ENCODE measurements at places on chromosomes 7 and 10.

DNA sequence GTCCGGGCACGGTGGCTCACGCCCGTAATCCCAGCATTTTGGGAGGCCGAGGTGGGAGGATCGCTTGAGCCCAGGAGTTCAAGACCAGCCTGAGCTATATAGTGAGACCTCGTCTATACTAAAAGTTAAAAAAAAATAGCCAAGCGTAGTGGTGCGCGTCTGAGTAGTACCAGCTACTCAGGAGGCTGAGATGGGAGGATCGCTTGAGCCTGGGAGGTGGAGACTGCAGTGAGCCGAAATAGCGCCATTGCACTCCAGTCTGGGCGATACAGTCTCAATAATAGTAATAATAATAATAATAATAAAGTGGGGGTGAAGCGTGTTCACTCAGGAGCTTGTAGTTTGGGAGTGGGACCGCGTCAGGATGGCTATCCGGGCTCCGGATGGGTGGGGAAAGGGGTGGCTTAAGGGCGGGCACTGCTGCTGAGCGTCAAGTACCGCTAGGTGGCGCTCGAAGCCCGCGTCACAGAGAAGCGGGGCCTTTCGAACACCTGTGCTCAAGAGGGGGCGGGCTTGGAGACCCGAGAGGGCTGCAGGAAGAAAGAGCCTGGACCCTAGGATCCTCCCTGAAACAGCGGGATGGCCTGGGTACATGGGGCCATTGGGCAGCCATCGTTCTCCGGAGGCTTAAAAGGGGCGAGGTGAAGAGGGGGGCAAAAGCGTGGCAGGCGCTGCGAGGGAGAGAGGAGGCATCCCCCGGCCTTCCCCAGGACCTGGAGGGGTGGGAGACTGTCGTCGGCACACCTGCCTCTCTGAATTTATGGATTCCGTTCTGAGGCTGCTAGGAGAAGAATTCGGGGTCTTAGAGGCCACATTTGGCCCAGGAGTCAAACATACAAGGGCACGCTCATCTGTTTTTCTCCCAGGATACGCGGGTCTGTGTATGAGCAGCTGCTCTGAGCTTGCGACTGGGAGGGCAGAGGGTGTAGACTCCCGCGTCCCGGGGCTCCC lies 14.5 kb downstream of the LBX1 start:
- H3K4me1 ChIP-seq: 0 out of 2 replicates have a peak, but pooled peaks cover 4% of the 10 kb centered on the region
- H3K36me3 ChIP-seq: no peaks in the 10 kb centered on the region
- peaks cover 41% of the 10 kb centered on the region for H3K27me3 ChIP-seq
- H3K4me3 ChIP-seq: peak overlapping the region; percentile 53
- no peak overlapping the region for H3K27ac ChIP-seq
- DNase-seq: peak; percentile 49

GRCh38 chr7:116698396-116698795 lies 26.4 kb downstream of the MET start:
- peaks cover 5% of the 10 kb centered on the region for H3K4me1 ChIP-seq
- DNase-seq: no peak
- peaks cover 45% of the 10 kb centered on the region for H3K36me3 ChIP-seq
- no peak overlapping the region for H3K4me3 ChIP-seq
- no peak overlapping the region for H3K27ac ChIP-seq
- H3K27me3 ChIP-seq: no peaks in the 10 kb centered on the region

DNA sequence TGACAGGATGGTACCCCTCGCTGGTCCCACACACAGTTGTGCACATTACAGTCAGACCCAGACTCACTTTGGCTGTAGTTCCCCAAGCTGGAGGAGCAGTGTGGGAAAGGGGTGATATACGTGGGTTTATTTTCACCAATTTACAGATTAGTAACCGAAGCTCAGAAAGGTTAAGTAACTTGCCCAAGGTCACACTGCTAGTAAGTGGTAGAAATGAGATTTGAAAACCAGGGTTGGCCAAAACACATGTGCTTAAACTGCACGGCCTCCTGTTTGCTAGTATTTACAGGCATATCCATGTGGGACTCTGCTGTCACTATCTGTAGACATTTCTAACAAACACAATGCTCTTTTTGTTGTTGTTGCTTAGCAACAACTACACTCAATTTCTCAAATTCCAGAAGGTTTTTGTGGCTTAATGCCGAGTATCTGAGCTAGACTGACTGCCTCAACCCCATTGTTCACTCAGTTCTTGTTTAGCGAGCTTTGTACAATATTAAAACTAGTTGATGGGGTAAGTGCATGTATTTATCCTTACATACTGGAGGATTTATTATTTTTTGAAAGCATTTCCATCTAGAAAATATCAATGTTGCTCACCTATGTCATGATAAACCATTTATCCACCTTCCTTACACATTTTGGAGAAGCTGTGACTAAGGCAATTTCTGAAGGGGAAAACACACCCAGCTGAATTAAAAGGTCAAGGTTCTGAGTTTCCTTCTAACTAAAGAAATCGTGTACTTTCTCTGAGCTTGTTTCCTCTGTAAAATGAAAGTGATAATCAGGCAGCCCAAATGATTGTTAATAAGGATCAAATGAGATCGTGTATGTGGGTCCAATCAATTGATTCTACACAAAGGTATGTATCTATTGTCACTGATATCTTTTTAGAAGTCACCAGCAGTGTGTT lies 5.3 kb upstream of the TMEM139 start:
- H3K36me3 ChIP-seq: no peaks in the 10 kb centered on the region
- DNase-seq: peak; percentile 49
- H3K27ac ChIP-seq: peak overlapping the region; percentile 82
- peaks cover 43% of the 10 kb centered on the region for H3K4me1 ChIP-seq

- no peak overlapping the region for H3K27ac ChIP-seq
- H3K27me3 ChIP-seq: no peaks in the 10 kb centered on the region
- H3K4me1 ChIP-seq: no peaks in the 10 kb centered on the region
- no peaks in the 10 kb centered on the region for H3K36me3 ChIP-seq
These were observed 52.9 kb upstream of the NEBL start for GRCh38 chr10:20949967-20950366.

GRCh38 chr10:3102720-3103427 lies 35.5 kb downstream of the PFKP start:
- no peak overlapping the region for H3K27ac ChIP-seq
- no peak for DNase-seq
- H3K4me3 ChIP-seq: no peak overlapping the region
- H3K36me3 ChIP-seq: no peaks in the 10 kb centered on the region
- no peaks in the 10 kb centered on the region for H3K4me1 ChIP-seq

- no peak for DNase-seq
- no peak overlapping the region for H3K27ac ChIP-seq
- H3K4me3 ChIP-seq: no peak overlapping the region
- H3K27me3 ChIP-seq: no peaks in the 10 kb centered on the region
These were observed 51.9 kb upstream of the PRKAR1B start for GRCh38 chr7:778968-779451.

DNA sequence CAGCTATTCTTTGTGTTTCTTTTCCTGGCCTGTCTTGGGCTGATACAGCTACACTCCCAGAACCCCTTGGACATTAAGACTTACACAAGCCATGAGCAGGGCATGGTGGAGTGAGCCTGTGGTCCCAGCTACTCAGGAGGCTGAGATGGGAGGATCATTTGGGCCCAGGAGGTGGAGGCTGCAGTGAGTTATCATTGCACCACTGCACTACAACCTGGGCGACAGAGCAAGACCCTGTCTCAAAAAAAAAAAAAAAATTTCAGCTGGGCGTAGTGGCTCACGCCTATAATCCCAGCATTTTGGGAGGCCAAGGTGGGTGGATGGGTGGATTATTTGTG lies 13.6 kb upstream of the FOXK1 start:
- no peaks in the 10 kb centered on the region for H3K36me3 ChIP-seq
- H3K27me3 ChIP-seq: peaks cover 24% of the 10 kb centered on the region
- H3K27ac ChIP-seq: no peak overlapping the region
- no peak for DNase-seq

DNA sequence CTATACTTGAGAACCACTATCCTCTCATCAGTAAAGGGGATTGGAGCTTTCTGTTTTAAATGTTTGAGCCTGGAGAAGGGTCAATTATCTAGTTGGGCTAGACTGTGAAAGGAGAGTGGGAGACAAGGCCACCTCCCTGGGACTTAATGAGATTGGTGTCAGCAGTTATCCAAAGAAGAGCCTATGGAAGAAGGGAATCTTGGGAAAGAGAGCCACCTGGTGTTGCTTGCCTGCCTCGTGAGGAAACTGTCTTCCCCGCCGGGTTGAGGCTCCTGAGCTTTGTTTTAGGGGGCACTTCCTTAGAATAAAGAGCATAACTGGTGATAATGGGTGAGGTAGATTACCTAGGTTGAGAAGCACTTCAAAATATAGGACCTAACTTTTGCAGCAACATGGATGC lies 32.0 kb upstream of the ABCB4 start:
- H3K4me3 ChIP-seq: no peak overlapping the region
- no peaks in the 10 kb centered on the region for H3K27me3 ChIP-seq
- DNase-seq: no peak
- no peaks in the 10 kb centered on the region for H3K4me1 ChIP-seq
- no peaks in the 10 kb centered on the region for H3K36me3 ChIP-seq

DNA sequence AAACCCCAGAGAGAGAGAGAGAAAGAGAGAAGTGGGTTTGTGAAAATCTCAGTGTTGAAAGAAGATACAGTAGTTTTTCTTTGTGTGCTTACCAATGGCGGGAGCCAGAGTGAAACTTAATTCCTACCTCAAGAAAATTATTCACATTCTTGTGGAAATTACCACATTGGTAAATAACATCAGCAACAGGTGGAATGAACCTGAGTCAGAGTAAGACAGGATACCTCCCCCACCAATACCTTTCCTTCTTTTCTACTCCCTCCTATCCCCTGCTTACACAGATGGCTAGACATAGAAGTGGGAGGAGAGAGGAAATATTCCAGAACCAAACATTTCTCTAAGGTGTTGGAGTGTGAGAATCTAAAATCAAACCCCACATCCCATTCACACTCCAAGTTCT lies 793.9 kb downstream of the SORCS3 start:
- no peaks in the 10 kb centered on the region for H3K27me3 ChIP-seq
- H3K36me3 ChIP-seq: no peaks in the 10 kb centered on the region
- no peak overlapping the region for H3K27ac ChIP-seq
- H3K4me1 ChIP-seq: no peaks in the 10 kb centered on the region
- no peak overlapping the region for H3K4me3 ChIP-seq

GRCh38 chr7:148919859-148920258 lies 35.8 kb upstream of the EZH2 start:
- no peak overlapping the region for H3K27ac ChIP-seq
- peaks cover 5% of the 10 kb centered on the region for H3K4me1 ChIP-seq

DNA sequence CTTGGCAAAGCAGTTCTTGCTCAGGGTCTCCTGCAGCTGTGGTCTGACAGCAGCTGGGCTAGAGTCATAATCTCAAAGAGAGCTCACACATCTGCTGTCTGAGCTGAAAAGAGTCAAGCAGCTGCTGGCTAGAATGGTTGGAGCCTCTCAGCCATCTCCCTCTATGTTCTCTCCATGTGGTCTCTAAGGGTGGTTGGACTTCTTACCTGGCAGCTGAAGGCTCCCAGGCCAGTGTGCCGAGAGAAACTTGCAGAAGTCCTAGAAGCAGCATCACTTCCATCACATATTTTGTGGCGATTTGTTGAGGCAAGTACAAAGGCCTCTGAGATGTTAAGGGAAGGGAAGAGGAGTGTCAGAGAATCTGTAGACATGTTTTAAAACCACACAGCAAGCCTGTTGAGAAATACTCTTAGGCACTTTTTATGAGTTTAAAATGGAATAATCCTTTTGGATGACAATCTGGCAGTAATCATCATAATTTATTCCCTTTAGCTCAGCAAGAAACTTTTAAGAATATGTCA lies 93.2 kb downstream of the REEP3 start:
- no peak for DNase-seq
- H3K4me3 ChIP-seq: no peak overlapping the region
- no peaks in the 10 kb centered on the region for H3K36me3 ChIP-seq
- H3K4me1 ChIP-seq: no peaks in the 10 kb centered on the region
- H3K27ac ChIP-seq: no peak overlapping the region
- no peaks in the 10 kb centered on the region for H3K27me3 ChIP-seq

DNA sequence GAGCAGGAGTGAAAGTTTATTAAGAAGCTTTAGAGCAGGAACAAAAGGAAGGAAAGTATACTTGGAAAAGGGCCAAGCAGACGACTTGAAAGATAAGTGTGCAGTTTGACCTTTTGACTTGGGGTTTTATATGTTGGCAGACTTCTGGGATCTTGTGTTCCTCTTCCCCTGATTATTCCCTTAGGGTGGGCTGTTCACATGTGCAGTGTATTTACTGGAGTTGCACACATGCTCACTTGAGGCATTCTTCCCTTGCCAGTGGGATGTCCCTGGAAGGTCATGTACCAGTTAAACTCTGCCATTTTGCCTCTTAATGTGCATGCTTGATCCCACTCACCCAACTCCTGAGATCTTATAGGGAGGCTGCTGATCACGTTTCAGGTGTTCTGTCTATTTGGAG lies 23.4 kb upstream of the ARHGAP12 start:
- DNase-seq: no peak
- no peak overlapping the region for H3K4me3 ChIP-seq
- H3K4me1 ChIP-seq: peaks cover 17% of the 10 kb centered on the region
- no peak overlapping the region for H3K27ac ChIP-seq
- no peaks in the 10 kb centered on the region for H3K36me3 ChIP-seq
- H3K27me3 ChIP-seq: no peaks in the 10 kb centered on the region

DNA sequence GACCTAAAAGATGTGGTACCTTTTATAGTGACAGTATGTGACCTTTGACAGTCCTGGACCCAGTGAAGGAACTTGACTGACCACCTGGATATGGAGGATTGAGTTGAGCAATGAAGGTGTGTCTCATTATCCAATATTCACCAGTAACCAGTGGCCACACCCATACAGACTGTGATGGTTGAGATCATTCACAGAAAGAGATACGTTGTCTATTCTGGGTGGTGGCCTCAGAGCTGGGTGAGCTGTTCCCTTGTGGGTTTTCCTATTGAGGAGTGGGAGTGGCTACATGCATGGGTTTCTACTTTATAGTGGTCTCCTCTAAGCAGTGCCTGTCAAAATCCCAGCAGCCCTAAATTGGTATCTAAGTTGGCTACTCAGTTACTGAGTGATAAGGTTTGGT lies 507.4 kb downstream of the SORCS3 start:
- DNase-seq: no peak
- no peaks in the 10 kb centered on the region for H3K27me3 ChIP-seq
- no peaks in the 10 kb centered on the region for H3K4me1 ChIP-seq
- H3K4me3 ChIP-seq: no peak overlapping the region

- no peak for DNase-seq
- no peak overlapping the region for H3K4me3 ChIP-seq
- no peaks in the 10 kb centered on the region for H3K27me3 ChIP-seq
- H3K27ac ChIP-seq: peak overlapping the region; percentile 82
- H3K36me3 ChIP-seq: no peaks in the 10 kb centered on the region
- H3K4me1 ChIP-seq: peaks cover 58% of the 10 kb centered on the region
These were observed 30.4 kb upstream of the PPIF start for GRCh38 chr10:79316671-79317431.

All from PC-9 (cell line).